ENCODE measurements at places on chromosomes 4 and X.

GRCh38 chr4:3514221-3514780, 17.9 kb downstream of the LRPAP1 start:
- DNase-seq: no peak

DNA sequence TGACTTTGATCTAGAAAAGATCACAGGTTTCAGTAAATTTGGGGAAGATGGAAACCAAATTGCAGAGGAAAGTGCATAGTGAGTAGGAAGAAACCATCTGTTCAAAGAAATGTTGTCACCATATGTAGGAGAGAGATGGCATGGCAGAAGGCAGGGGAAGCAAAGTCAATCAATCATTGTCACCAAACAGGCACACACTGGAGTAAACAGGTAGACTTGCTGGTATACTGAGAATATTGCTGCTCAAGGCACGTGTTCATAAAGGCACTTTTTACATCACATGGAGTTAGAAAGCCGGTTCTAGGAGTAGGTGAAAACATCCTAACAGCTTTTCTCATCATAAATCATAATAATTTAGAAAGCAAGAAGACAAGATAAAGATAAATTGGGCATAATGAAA, 550.5 kb upstream of the FAT1 start:
- no peak for DNase-seq

DNA sequence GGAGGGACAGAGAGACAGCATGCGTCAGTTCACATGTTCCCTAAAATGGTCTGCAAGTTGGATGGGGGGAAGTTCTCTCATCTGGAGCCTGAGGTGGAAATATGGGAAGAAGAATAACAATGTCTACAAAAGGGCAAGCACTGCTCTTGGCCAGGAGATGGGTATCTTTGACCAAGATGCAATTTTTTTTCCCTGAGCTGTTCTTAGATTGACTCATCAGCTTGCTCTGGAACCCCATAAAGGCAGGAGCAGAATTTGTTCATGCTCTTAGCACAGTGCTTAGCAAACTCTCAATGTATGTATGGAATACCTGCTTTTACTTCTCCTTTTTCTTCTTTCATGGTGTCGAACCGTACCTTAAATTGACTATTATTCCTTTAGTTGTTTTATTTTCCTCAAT, 90.5 kb upstream of the ZNF827 start:
- no peak for DNase-seq

- no peak for DNase-seq
Observed at GRCh38 chr4:47427935-47428334, 35.6 kb downstream of the COMMD8 start.

DNA sequence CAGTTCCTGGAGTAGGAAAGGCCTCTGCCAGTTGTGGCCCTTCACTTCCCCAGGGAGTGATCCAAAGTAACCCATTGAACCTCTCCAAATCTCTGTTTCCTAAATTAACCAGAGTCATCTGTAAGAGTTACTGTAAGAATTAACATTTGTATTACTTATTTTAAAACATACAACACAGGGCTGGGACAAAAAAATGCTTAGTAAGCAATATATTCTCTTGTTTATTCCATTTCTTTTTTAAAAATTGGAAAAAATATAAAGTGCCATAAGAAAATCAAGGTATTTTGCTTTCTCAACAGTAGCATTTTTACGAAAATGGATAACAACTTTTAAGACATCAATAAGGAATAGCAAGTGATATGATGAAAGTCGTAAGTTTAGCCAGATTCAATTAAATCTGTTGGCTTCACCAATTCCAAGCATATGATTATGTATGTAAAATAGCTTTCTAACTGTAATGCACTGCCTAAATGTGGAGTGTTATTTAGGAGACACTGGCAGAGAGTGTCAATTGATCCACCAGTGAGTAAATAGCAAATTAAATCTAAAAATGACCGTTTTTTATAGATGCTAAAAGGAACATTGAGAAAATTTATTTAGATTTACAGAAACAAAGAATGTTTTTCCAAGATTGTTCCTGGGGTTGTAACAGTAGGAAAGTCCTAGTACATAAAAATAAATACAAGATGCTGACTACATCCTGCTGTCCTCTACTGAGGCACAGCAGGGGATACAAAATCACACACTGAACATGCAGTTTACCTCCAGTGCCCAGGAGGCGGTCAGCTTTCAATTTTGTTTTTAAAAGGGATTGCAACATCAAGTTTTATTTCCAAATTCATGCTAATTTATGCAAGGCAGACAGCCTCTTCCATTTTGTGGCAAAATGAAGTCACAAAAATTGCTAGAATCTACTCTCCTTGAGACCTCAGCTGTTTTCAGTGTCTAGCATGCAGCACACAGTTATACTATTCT, 53.7 kb downstream of the GPM6A start:
- no peak for DNase-seq
